ENCODE measurements at places on chromosomes 3 and 15.
A peak's percentile ranks its signal among the peaks of the same experiment; 100 is the strongest.

GRCh38 chr3:185070491-185071286 lies 82.2 kb downstream of the C3orf70 start:
- DNase-seq, result peak; percentile 78

- DNase-seq, result no peak
Measured at GRCh38 chr15:48230498-48230897, 24.4 kb downstream of the SLC12A1 start.

- DNase-seq, result no peak
Measured at GRCh38 chr3:140007911-140008869, 73.2 kb downstream of the CLSTN2 start.

GRCh38 chr3:109977897-109978296 lies 640.6 kb upstream of the DPPA4 start:
- peak; percentile 15 for DNase-seq

GRCh38 chr3:100796556-100796955 lies 87.3 kb downstream of the TFG start:
- DNase-seq, result no peak

- DNase-seq, result no peak
Measured at GRCh38 chr3:30476368-30477084, 129.9 kb upstream of the TGFBR2 start.

- no peak for DNase-seq
Measured at GRCh38 chr15:97654481-97655076, 305.9 kb upstream of the ARRDC4 start.

- DNase-seq, result no peak
Measured at GRCh38 chr15:39585389-39585841, 4.5 kb downstream of the THBS1 start.

GRCh38 chr3:70749122-70749521 lies 436.7 kb upstream of the MDFIC2 start:
- DNase-seq, result no peak

DNA sequence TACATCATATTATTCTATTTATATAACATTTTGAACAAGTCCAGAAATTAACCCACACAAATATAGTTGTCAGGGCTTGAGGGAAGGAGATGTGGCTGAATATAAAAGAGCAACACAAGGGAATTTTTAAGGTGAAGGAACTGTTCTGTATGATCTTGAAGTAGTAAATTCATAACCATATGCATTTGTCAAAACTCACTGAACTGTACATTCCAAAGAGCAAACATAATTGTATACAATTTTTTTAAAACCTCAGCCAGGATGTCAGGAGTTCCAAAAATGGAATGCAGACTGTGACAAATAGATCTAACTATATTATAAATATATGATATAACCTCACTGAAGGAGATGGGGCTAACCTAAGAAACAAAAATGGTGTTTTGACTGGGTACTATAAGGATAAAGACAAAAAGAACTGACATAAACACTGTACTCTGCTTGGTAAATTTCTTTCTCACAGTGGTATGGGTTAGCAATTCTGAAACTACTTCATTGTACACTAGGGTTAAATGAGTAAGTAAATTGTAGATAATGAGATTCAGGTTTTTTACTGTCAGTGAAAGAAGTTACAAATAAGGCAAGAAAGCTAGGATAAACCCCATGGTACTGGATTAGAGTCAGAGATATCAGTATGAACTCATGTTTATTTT lies 14.4 kb downstream of the GOLGB1 start:
- DNase-seq, result no peak

DNA sequence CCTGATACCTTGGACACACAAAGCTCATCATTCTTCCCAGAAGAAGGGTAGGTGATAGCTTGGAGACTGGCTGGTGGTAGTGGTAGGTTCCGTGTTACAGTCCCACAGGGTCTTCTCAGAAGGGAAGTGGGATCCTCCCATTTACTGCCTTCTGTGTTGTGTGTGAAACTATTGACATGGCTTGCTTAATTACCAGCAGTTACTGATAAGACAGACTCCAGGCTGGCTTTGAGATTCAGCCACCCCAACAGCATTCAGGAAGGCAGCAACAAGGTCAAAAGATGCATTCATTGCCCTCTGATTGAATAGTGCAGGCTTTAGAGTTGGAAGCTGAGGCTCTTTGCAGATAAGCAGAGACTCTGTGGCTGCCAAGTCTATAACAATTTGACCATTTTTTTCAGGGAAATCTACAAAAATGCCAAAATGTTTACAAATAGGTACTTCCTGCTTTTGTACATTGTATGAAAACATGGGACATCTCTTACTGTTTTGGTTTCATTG lies 7.7 kb downstream of the ARNT2 start:
- DNase-seq, result no peak

GRCh38 chr3:159779883-159780282 lies 208.8 kb upstream of the IL12A start:
- no peak for DNase-seq

DNA sequence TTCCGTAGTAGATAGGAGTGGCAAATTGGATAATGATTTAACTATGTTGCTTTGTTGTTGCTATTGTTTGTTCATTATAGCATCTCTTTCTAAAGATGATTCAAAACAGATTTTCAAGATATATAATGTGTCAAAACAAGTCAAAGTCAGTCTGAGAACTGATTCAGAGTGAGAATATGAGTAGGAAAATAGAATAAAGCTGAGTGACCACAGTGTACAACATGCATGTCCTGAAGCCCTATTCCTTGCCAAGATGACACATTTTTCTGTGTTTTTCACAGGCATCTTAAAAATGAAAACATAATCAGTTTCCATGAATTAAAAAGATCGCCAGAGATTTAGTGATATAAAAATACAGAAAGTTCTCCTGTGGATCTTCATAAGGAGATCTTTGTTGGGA lies 57.0 kb upstream of the THRB start:
- DNase-seq, result no peak

DNA sequence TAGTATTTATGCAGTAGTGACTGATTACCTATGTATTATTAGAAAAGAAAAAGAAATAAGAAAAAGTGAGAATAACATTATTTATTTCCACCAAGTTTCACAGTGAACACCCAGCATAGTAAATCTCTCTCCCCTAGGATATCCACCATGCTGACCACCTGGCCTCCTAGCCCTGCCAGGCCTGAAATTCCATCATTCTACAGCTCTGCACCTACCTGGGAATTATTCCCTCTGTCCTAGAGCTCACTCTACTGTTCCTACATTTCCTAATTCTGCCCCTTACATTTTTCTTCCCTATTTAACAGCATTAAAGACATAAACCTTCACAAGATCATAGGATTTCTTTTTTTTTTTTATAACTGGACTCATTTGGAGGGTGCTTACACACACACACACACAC lies 525.3 kb upstream of the PPP2R3A start:
- DNase-seq, result no peak

- no peak for DNase-seq
Measured at GRCh38 chr3:2036076-2036475, 62.6 kb upstream of the CNTN4 start.

GRCh38 chr3:66602237-66602636 lies 101.4 kb upstream of the LRIG1 start:
- no peak for DNase-seq
